ENCODE measurements at places on chromosomes 7 and 10.

- no peak for DNase-seq
These were observed 78.6 kb upstream of the ADRB1 start for GRCh38 chr10:113965077-113965476.

DNA sequence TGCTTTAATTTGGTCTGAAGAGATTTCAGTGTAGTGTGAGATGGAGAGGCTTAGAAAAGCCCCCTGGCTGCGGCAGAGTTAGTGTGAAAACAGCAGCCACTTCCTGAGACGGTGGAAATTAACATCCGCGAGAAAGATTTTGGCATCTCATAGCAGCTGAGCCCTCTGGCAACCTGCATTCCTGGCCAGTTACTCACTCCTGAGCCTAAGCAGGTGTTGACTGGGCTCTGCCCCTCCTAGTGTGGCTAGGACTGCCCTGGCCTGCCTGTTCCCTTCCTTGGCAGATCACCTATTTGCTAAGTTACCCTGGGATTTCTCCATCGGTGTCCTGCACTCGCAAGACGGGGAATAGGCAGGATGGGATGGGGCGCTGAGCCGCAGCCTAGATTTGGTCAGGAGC is 57.6 kb upstream of the LMTK2 start:
- DNase-seq: no peak

- DNase-seq: no peak
These were observed 5.9 kb downstream of the NACAD start for GRCh38 chr7:45082831-45083331.

- DNase-seq: no peak
These were observed 50.0 kb upstream of the GRB10 start for GRCh38 chr7:50832744-50833143.
